ENCODE measurements at places on chromosomes 1 and 21. TPM values are rescaled to one million over a fixed set of nuclear protein-coding genes. Genes with fewer than 3 reads are reported as not detected.

GRCh38 chr21:40331172-40331571, 463.9 kb downstream of the PCP4 start:
- no peak for DNase-seq

GRCh38 chr1:36365381-36365780, 20.3 kb downstream of the STK40 start:
- DNase-seq: no peak

The KRTAP19-5 gene
- not detected for total RNA-seq

DNA sequence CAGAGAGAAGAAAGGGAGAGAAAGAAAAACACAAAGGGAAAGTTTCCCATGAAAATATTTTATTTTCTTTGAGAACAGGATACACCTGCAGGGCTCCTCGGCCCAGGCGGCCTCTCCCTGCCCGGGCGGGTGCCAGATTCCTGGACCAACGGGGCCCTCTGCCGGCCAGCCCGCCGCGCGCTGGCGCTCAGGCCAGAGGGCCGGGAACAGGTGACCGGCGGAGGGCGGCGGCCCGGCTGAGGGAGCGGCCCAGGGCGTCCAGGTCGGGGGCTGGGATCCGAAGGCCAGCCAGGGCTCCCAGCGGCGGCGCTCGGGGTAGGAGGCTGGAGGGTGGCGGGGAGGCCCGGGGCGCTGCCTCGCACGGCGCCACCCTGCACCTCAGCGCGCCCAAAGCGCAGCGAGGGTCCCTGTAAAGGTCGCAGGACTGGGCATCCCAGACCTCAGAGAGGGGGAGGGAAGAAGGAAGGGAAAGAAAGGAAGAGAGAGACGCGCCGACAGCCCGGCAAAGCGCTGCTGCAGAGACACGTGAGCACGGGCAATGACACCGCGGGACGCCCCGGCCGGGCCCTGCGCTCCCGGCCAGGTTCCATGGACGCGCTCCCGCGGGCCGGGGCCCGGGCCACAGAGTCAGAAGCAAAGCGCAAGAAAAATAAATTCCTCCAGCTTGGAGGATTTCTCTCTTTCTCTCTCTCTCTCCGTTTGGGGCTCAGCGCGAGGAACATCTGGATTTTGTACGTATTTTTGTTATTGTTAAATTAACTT, 927 bp downstream of the WNT9A start:
- peak; percentile 12 for DNase-seq

DNA sequence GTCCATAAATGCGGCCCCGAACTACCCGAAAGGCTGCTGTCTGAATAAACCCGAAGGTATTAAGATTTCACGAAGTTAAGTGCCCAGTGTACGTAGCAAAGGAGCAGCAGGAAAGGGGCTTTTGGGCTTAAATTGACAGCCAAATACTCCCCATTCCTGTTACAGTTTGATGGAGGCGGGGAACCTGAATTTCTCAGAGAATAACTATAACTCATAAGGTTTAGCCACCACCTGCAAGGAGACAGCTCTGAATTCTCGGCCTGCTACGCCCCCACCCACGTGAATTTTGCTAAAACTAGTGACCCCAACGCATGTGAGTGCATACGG, 5.2 kb downstream of the GFI1 start:
- DNase-seq: no peak

DNA sequence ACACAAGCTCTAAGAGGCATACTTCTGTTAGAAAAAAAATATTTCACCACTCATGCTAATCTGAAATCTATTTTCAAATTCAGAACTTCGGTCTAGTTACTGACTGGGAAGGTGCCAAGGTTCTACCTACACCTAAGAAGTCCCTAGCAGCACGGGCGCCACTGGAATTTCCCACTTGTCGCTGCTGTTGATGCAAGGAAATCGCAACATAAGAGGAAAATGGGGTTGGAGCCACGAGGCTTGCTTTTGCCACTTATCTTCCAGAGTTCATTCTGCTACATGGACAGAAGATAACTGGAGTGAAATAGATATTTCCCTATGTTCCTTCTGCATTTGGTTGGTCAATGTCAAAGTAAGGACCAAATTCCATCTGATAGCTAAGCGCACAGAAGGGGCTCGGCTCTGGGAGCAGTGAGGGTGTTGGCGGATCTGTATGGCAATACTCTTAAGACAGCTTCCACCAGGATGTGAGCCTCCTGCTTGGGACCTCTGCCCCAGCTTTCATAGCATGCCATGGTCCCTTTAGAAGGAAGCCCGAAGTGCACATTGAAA, 47.2 kb downstream of the RCAN1 start:
- DNase-seq: no peak

- DNase-seq: peak; percentile 45
Observed at GRCh38 chr1:230632273-230632873, 9.9 kb upstream of the COG2 start.
